Fibroblast of skin of scalp (primary cell): ENCODE measurements at places on chromosomes 7 and 10.

DNA sequence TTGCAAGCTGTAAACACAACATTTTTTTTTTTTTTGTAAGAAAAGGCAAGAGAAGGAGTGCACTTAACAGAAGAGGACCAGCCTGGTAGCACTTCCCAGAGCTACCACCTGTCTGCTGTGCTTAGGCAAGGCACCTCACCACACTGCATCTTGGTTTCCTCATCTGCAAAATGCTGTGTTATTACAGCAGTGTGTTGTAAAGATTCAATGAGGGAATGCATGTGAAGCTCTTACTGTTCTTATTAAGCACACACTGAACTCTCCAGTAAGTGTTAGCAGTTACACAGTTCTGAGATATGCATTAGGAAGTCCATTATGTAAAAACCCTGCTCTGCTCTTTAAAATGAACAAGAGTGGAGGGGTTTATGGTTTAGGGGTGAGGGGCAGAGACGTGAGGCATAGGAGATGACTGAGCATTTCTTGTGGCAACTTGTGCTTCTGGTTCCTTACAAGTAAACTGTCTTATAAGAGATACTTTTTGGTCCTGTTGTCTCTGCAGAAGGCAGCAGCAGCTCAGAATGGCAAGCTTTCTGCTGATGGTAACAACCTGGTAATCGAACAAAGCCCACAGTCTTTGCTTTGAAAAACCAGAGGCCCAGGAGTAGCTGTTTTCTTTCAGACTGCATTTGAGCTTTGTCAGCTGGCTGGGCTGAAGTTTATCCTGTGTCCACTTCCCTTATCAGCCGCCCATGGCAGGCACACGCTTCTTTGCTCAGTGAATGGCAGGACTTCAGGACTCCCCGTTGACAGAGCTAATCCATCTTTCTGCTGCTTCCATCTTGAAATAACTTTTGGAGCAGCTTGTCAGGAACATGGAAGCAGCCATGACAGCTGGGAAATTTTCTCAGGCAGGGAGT is 98.8 kb upstream of the BMPER start:
- no peak for DNase-seq

DNA sequence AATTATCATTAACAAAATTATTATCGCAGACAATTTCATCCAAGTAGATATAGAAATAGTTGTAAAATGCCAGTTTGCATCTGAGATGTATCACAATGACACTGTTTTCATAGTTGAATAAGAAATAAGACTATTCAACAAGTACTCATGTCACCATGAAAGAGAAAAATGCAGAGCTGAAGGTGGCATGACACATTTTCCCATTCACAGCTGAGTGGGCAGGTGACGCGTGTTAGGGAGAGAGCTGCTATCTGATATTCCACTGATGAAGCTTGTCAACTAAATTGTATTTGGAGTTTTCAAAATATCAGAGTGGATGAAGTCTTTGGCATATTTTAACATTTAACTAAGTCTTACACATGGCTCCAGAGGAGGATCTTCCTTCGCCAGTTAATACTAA is 70.3 kb upstream of the HDAC9 start:
- DNase-seq: no peak

DNA sequence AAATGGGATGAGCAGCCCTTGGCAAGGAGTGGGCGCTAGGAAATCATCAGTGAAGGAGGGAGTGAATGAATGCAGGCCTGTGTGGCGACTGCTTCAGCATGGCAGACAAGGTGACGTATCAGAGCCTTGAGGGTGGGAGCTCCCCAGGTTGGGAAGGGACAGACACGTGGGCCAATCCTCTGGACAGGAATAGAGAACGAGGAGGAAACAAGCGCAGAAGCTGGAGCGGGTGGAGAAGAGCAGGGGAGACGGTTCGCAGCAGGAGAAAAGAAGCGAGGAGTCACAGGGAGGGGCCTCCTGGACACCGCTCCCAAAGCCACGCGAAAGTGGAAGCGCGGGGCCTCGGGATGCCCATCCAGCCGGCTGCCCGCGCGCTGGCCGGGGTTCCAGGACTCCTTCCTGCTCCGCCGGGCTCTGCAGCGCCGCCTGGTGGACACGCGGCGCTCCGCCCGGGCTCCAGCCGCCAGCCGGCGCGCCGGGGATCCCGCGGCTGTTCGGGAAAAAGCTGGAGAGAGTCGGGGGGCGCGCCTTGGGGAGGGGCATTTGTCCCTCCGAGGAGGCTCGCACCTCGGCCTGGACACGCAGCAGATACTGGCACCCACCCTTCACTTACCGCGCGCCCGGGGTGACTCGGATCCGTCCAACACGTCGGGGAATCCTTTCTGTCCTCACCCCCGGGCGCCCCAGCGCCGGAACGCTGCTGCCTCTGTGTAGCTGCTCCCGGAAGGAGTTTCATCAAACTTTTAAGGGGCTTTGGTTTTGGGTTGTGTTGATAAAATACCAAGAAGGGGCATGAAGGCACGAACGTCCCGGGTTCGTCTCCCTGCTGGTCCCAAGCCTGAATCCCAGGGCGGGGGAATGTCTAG is 6.3 kb downstream of the ZNF503 start:
- DNase-seq: peak; percentile 68

GRCh38 chr7:79298145-79298760 is 155.2 kb downstream of the MAGI2 start:
- peak; percentile 58 for DNase-seq

GRCh38 chr7:26198133-26198780 is 2.3 kb downstream of the HNRNPA2B1 start:
- DNase-seq: peak; percentile 51

GRCh38 chr7:96495751-96496216 is 173.9 kb upstream of the SLC25A13 start:
- DNase-seq: no peak

DNA sequence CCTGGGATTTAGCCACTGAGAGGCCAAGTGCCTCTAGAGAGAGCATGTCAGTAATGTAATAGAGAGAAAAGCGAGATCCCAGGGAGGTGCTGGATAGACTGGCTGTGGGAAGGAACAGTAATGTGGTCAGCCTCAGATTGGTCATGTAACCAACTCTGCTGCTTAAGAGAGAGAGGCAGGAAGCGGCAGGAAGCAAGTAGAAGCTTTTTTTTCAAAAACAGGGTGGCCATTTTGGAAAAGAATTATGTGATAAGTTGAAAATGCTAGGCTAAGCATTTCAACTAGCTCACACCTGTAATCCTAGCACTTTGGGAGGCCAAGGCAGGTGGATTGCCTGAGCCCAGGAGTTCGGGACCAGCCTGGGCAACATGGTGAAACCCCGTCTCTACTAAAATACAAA is 3.7 kb upstream of the PCOLCE start:
- DNase-seq: no peak

GRCh38 chr7:2586326-2587020 is 27.7 kb downstream of the IQCE start:
- no peak for DNase-seq

DNA sequence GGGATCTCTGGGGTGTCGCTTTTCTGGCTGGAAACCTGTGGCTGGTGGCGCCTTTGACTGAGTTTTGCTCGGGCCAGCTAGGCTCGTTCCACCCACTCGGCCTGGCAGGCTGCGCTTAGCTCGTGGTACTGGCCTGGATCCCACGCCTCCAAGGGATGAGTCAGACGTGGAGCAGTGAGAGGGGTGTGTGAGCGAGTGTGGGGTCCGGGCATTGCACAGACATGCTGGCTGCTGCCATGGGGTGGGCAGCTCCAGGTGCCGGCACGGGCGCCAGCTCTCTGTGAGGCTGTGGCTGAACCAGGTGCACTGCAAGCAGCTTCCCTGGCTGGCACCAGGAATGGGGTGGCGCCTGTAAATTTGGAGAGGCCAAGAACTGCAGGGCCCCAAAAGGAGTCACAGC is 63.1 kb upstream of the CACNA2D1 start:
- no peak for DNase-seq

DNA sequence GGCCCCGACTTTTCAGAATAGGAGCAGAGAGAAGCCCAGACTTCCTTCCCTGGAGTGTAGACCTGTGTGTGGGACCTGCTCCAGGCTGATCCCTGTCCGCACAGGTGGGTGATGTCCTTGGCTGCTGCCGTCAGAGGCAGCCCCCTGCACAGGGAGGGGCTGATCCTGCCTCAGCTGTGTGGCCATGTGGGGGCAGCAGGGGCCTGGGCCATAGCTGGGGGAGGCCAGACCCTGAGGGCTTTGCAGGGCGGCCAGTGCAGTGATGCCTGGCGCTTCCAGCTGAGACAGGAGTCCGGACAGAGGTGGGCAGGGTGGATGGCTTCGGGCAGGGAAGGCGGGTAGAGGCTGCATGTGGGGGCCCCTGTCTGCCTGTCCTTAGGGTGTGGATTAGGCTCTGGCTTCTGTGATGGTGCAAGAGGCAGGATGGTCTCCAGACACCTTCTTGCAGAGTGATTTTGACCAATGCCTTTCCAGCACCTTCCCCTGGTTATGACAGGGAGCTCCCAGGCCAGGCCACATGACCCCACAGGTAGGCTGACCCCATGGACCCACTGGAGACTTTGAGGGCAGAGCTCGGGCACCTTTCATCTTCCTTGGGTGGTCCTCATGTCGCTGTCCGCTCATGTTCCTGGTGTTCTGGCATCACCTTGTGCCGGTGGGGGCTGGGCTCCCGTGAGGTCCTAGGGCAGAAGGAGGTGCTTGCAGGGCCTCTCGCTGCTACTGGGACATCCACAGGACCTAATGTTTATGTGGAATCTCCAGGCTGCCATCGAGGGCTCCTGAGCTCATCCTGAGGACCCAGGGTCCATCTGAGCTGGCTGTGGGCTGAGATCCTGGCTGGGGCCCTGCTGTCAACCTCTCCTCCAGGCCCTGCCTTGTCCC is 141.5 kb downstream of the ADCY1 start:
- DNase-seq: no peak

- no peak for DNase-seq
Observed at GRCh38 chr7:40455485-40455884, 320.7 kb downstream of the SUGCT start.

- no peak for DNase-seq
Observed at GRCh38 chr7:16040346-16040745, 353.9 kb upstream of the MEOX2 start.

GRCh38 chr10:103893817-103894216 is 24.2 kb downstream of the STN1 start:
- DNase-seq: no peak

DNA sequence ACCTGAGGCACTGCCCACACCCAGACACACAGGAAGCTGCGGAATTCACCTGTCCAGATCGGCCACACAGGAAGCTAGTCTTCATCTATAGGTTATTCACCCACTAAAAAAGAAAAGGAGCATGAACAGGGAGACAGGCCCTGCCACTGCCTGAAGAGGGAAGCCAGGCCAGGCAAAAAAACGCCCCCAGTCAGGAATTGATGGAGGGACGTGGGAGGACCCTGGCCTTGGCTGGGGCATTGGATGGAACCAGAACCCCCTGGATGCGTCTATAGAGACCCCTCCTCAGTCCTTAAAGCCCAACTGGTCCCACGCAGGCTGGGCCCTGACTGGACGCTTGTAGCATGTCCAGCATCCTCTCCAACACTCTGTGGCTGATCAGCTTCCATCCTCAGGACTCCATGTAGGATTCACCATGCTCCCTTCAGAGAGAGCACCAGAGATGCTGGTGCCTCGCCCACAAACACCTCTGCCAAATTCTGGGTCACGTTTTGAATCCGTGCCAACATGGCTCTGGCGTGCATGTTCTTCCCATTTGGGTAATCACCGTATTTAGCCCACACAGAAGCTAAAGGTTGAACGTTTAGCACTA is 259.3 kb upstream of the TCERG1L start:
- no peak for DNase-seq

GRCh38 chr7:116162992-116163391 is 47.3 kb upstream of the TES start:
- no peak for DNase-seq

DNA sequence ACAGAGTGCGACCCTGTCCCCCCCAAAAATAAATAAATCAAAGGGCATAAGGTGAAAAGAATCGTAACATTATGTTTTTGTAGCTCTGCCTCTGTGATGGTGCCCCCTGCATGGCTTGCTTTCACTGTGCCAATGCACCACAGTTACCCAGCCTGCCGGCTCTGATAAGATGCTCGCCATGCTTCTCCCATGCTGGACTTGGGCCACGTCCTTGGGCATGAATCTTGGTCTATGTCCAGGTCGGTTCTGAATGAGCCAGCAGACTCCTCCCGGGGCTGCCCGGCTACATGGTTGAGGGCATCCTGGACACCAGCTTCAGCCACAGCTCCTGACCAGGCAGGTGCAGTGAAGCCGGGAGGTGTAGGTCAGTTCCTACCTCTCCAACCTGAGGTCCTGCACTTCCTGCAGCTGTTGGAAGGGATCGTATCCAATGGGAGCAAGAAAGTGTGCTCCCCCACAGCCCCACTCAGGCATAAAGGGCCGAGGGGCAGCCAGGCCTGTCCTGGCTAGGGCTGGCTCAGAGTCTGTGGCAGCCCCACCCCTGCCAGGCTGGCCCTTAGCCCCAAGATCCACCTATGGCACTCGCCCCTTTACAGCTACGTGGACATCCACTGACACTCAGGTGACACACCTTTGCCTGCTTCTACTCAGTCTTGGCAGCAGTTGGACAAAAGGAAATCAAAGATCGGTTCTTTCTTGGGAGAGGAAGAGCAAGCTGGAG is 34.1 kb downstream of the CHST3 start:
- DNase-seq: no peak

DNA sequence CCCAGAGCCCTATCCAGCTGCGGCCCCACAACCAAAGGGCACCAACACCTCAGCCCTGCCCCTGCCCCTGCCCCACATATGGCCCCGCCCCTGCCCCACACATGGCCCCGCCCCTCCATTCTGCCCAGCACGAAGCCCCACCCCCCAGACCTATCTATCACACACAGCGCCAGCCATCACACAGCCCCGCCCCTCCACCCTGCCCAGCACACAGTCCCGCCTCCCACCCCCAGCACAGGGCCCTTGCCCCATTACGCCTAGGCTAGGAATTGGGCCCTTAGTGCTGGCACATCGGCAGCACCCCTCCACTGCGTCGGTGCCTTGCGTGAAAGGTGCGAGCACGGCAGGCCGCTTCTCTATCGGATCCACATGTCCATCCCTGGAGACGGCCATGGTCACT is 126.8 kb downstream of the MAD1L1 start:
- no peak for DNase-seq

DNA sequence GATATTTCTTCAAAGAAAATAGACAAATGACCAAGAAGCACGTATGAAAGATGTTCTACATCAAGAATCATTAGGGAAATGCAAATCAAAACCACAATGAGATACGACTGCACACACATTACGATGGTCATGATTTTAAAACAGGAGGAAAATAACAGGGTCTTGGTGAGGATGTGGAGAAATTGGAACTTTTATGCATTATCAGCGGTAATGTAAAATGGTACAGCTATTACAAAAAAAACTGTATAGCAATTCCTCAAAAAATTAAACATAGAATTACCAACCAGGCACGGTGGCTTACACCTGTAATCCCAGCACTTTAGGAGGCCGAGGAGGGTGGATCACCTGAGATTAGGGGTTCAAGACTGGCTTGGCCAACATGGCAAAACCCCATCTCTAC is 178.8 kb upstream of the NEBL start:
- DNase-seq: no peak

DNA sequence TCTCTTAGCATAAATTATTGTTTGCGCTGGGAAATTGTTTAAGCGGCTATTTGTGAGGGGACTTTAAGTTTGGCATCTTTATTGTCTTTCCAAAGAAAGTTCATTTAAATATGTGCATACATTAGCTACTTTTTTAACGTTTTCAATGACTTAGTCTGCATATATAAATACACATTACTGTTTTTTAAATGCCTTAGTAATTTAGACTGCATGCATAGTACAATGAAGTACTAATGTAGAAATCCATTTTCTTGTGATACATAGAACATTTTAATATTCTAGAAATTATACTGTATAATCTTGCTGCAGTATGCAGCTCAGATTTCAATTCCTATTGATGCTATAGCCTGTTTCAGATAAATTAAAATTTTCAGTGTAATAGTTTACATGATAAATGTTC is 325.4 kb downstream of the MALRD1 start:
- no peak for DNase-seq
